Osteocyte (in vitro differentiated cells): ENCODE measurements at places on chromosomes 4 and X.

DNA sequence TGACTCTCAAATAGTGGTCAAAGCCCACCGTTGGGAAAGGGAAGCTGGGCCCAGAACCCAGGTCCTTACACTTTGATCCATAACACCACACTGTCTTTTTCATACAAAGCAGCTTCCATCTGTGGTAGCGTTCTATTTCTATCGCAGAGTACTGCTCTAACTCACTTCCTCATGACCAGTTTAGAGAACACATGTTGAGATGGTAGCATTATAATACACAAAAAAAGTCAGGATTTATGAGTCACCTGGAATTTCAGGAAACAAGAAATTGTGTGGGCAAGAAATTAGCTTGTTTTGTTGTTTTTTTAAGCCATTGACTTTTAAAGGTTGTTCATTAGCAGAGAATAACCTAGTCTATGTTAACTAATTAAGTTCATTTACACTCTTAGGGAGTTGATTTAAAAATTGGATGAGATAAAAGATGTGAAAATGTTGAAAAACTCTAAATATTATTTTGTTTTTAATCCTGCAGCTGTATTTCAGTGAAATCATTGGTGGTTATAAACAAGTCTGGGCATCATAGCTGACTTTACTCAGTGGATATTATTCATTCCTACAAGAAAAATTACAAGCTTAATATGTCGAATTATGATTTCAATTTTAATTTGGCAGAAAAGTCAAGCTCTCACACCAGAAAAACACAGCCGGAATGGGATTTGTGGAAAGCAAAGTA is 1011.1 kb upstream of the HS3ST1 start:
- no peaks in the 10 kb centered on the region for H3K4me1 ChIP-seq
- H3K4me3 ChIP-seq, result no peak overlapping the region
- no peaks in the 10 kb centered on the region for H3K36me3 ChIP-seq

DNA sequence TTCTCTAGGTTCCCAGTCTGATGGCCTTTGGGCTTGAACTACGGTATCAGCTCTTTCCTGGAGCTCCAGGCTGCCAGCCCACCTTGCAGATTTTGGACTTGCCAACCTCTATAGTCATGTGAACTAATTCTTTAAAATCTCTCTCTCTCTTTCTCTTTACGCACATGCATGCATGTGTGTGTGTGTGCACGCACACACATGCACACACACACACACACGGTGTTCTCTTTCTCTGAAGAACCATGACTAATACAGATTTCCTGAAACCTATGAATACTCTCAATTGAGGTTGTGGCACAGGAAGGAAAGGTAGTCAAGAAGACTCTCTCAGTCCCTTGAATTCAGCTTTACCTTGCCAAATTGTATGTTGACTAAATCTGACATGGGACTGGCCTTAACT is 6.2 kb upstream of the ZCCHC13 start:
- H3K27ac ChIP-seq, result no peak overlapping the region
- DNase-seq, result no peak
- no peaks in the 10 kb centered on the region for H3K36me3 ChIP-seq
- H3K4me1 ChIP-seq, result peaks cover 3% of the 10 kb centered on the region

GRCh38 chr4:53967986-53968385 is 96.4 kb downstream of the CHIC2 start:
- H3K27ac ChIP-seq, result no peak overlapping the region
- H3K27me3 ChIP-seq, result no peaks in the 10 kb centered on the region
- H3K4me1 ChIP-seq, result peaks cover 15% of the 10 kb centered on the region
- no peaks in the 10 kb centered on the region for H3K36me3 ChIP-seq
- no peak for DNase-seq

GRCh38 chr4:56701644-56702043 is 20.5 kb upstream of the HOPX start:
- H3K27ac ChIP-seq, result no peak overlapping the region
- H3K36me3 ChIP-seq, result no peaks in the 10 kb centered on the region

DNA sequence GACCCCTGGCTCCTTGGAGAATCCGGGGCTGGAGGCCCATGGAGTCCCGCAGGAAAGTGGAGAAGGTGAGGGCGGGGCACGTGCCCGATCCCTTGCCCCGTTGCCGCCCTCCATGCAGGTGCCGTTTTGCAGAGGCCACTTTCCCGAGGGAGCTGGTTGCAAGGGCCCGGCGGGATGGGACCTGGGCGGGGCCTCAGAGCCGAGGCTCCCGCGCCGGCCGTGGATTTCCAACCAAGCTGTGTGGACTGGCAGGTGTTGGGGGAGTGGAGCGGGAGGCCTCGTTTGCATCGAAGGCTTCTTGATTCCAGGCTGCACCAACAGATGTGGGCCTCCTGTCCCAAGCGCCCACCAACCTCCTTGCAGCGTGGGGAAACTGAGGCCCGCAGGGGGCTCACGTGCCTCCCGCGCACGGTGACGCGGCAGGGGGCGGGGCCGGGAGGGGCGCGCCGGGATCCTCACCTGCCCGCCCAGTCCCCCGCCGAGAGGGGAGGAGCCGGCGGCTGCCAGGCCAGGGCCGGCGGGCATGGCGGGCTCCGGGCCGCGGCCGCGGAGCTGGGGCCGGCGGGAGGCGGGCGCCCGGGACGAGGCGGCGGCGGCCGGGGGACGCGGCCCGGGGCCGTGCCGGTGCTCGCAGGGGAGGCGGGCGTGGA is 24.9 kb downstream of the SH3BP2 start:
- peaks cover 35% of the 10 kb centered on the region for H3K4me1 ChIP-seq
- H3K27ac ChIP-seq, result peak overlapping the region; percentile 57
- H3K36me3 ChIP-seq, result peaks cover 23% of the 10 kb centered on the region
- no peak for DNase-seq
- no peaks in the 10 kb centered on the region for H3K27me3 ChIP-seq

- H3K27me3 ChIP-seq, result no peaks in the 10 kb centered on the region
- H3K36me3 ChIP-seq, result peaks cover 6% of the 10 kb centered on the region
- no peak for DNase-seq
- H3K4me1 ChIP-seq, result no peaks in the 10 kb centered on the region
Observed at GRCh38 chr4:173319696-173320095, 14.5 kb downstream of the HMGB2 start.

DNA sequence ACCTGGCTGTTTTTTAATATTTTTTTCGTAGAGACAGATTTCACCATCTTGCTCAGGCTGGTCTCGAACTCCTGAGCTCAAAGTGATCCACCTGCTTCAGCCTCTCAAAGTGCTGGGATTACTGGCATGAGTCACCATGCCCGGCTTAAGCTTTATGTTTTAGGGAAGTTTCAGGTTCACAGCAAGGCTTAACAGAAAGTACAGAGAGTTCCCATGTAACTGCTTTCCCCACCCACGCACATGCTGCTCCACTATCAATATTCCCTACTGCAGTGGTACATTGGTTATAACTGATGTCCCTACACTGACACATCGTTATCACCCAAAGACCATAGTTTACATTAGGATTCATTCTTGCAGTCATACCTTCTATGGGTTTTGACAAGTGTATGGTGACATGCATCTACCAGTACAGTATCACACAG is 62.7 kb downstream of the PRPS1 start:
- no peak overlapping the region for H3K4me3 ChIP-seq
- H3K4me1 ChIP-seq, result peaks cover 7% of the 10 kb centered on the region
- no peaks in the 10 kb centered on the region for H3K36me3 ChIP-seq

DNA sequence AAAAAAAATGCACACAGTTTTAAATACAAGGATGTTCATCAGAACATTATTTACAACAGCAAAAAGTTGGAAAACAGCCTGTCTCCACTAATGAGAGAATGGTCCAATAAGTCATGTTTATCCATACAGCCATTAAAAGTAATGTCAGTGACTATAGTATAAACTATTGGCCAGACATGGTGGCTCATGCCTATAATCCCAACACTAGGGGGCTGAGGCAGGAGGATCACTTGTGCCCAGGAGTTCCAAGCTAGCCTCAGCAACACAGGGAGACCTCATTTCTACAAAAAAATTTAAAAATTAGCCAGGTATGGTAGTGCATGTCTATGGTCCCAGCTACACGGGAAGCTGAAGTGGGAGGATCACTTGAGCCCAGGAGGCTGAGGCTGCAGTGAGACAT is 48.1 kb upstream of the IL13RA1 start:
- peaks cover 5% of the 10 kb centered on the region for H3K36me3 ChIP-seq
- H3K27ac ChIP-seq, result no peak overlapping the region
- DNase-seq, result no peak
- no peaks in the 10 kb centered on the region for H3K27me3 ChIP-seq
- H3K4me3 ChIP-seq, result no peak overlapping the region

DNA sequence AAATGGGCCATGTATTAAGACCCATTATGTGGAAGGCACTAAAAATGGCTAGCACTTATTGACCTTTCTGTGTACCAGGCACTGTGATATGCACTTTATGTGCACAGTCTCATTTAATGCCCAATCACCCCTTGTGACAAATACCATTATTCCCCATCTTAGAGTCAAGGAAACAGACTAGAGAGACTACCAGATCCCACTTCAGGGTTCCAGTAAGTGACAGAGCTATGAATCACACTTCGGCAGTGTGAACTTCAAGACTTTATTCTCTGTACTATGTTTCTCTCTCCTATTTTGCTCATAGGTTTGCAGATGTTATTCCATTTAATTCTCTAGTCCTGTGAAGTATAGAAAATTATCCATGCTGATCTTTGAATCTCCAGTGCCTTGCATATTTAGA is 107.0 kb downstream of the NFKB1 start:
- peaks cover 70% of the 10 kb centered on the region for H3K36me3 ChIP-seq
- H3K4me3 ChIP-seq, result no peak overlapping the region
- DNase-seq, result no peak
- H3K4me1 ChIP-seq, result no peaks in the 10 kb centered on the region

- peak; percentile 83 for DNase-seq
- no peaks in the 10 kb centered on the region for H3K27me3 ChIP-seq
- no peaks in the 10 kb centered on the region for H3K36me3 ChIP-seq
- no peak overlapping the region for H3K27ac ChIP-seq
- H3K4me1 ChIP-seq, result no peaks in the 10 kb centered on the region
Observed at GRCh38 chrX:156003486-156004185, 6.1 kb downstream of the IL9R start.

DNA sequence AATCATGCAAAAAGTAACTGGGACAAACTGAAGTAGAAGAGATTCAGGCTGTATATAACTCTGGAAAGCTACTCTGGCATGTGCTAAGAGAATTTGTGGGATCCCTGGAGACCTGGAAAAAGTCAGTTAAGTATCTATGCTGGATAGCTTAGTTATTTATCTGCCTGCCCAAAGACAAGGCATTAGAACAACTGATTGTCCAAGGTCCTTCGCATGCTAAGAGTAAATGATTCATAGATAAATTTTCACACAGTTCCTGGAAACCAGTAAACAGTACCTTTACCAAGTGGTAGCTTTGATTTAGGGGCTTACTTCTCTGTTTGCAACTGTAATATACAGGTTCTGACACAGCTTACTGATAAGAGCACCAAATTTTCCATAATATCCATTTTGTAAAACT is 104.8 kb downstream of the ATP11C start:
- no peak for DNase-seq
- no peaks in the 10 kb centered on the region for H3K36me3 ChIP-seq
- no peak overlapping the region for H3K27ac ChIP-seq
- H3K4me1 ChIP-seq, result peaks cover 76% of the 10 kb centered on the region
- no peaks in the 10 kb centered on the region for H3K27me3 ChIP-seq

GRCh38 chr4:78310740-78311115 is 240.8 kb upstream of the ANXA3 start:
- H3K27ac ChIP-seq, result no peak overlapping the region
- no peaks in the 10 kb centered on the region for H3K4me1 ChIP-seq
- peaks cover 11% of the 10 kb centered on the region for H3K27me3 ChIP-seq
- DNase-seq, result no peak

GRCh38 chr4:27624749-27625148 is 764.1 kb downstream of the STIM2 start:
- H3K36me3 ChIP-seq, result no peaks in the 10 kb centered on the region
- H3K27me3 ChIP-seq, result peaks cover 2% of the 10 kb centered on the region
- no peak overlapping the region for H3K4me3 ChIP-seq
- H3K4me1 ChIP-seq, result no peaks in the 10 kb centered on the region
- DNase-seq, result no peak
- no peak overlapping the region for H3K27ac ChIP-seq

DNA sequence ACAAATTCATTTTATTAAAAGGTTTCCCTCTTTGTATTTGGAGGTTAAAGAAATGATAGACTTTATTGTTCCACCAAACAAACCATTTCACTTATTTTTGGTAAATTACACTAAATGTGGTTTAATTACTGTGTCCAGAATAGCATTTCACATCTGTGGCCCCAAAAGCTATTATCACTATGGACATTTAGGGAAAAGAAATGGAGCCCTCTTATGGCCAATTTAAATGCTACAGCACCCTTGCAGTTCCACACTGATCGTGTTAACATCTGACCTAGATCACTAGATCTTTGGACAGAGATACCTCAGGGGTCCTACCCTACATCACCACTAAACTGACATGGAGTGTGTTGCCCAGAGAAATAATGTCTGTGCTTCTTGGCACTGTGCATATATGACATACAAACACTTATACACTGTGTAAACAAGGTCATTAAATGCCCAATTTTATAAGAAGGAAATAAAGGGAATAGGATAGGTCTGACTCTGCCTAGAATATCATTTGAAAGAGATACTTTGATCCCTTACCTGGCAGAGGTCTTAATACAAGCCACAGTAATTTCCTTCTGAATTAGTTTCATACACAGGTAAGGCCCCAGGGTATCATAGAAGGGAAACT is 163.9 kb downstream of the KDR start:
- no peak overlapping the region for H3K4me3 ChIP-seq
- no peak overlapping the region for H3K27ac ChIP-seq
- no peak for DNase-seq

- no peaks in the 10 kb centered on the region for H3K36me3 ChIP-seq
- H3K27ac ChIP-seq, result no peak overlapping the region
- H3K4me1 ChIP-seq, result no peaks in the 10 kb centered on the region
- no peak for DNase-seq
- H3K4me3 ChIP-seq, result no peak overlapping the region
Observed at GRCh38 chrX:90617710-90618325, 696.1 kb downstream of the TGIF2LX start.

- H3K27me3 ChIP-seq, result no peaks in the 10 kb centered on the region
- no peak overlapping the region for H3K27ac ChIP-seq
- no peak overlapping the region for H3K4me3 ChIP-seq
Observed at GRCh38 chr4:188295899-188296298, 156.7 kb downstream of the TRIML1 start.

- no peak overlapping the region for H3K4me3 ChIP-seq
- H3K36me3 ChIP-seq, result no peaks in the 10 kb centered on the region
- peaks cover 24% of the 10 kb centered on the region for H3K4me1 ChIP-seq
- no peak for DNase-seq
- H3K27ac ChIP-seq, result no peak overlapping the region
Observed at GRCh38 chr4:86855572-86855971, 6.4 kb upstream of the SLC10A6 start.

DNA sequence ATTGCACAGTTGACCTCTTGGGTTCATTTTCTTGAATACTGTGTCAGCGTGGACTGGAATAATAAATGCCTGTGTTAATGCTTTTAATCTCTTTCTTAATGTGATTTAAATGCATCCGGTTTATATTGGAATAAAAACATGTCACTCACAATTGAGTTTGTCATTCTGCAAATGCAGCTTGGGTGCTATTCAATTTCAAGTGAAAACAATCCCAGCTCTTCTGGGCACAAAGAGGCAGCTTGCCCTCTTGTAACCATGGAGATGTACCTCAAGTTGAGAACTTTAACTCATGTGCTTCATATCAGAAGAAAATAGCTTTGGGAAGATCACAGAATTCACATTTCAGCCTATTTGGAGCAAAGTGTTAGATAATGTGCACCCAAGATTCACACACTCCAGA is 355.7 kb upstream of the GNPDA2 start:
- DNase-seq, result no peak
- no peak overlapping the region for H3K27ac ChIP-seq
- H3K27me3 ChIP-seq, result no peaks in the 10 kb centered on the region
- no peak overlapping the region for H3K4me3 ChIP-seq
